ENCODE measurements at places on chromosomes 1 and 21. TPM values are rescaled to one million over a fixed set of nuclear protein-coding genes. Genes with fewer than 3 reads are reported as not detected.

FCRL2 gene
- not detected for total RNA-seq

OPTC gene
- total RNA-seq: not detected

NADK gene
- 38.6 TPM for total RNA-seq

RHCE gene
- total RNA-seq: 0.27 TPM

NFASC gene
- total RNA-seq: 25.9 TPM

FAM3B gene
- total RNA-seq: not detected

SV2A gene
- 25.0 TPM for total RNA-seq

NFYC gene
- 23.1 TPM for total RNA-seq

IL20 gene
- not detected for total RNA-seq

HRNR gene
- total RNA-seq: not detected

MKNK1 gene
- 15.4 TPM for total RNA-seq

PDZK1 gene
- not detected for total RNA-seq

CHI3L1 gene
- 3.0 TPM for total RNA-seq

FOXD2 gene
- under 0.01 TPM for total RNA-seq

STIL gene
- 3.9 TPM for total RNA-seq

ELAPOR1 gene
- 0.45 TPM for total RNA-seq

ZNF593OS gene
- total RNA-seq: not detected

BARHL2 gene
- total RNA-seq: not detected

RHD gene
- total RNA-seq: not detected

PGLYRP3 gene
- total RNA-seq: not detected

GJA4 gene
- not detected for total RNA-seq

ZNF124 gene
- total RNA-seq: 33.4 TPM

RAD54L gene
- 9.7 TPM for total RNA-seq

Data from fibroblast of the aortic adventitia (primary cell).